Activated effector memory CD4-positive, alpha-beta T cell treated with Interleukin-2 at 50 U/mL for 16 hours (primary cell): ENCODE measurements at places on chromosomes 2 and 18.

DNA sequence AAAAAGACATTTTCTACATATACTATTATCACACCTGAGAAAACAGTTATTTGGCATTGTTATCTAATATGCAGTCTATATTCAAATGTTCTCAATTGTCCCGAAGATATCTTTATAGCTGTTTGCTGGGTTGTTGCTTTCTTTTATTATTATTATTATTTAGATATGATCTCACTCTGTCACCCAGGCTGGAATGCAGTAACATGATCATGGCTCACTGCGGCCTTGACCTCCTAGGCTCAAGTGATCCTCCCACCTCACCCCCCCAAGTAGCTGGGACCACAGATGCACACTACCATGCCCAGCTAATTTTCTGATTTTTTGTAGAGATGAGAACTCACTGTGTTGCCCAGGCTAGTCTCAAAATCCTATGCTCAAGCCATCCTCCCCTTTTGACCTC is 19.9 kb downstream of the GPATCH11 start:
- DNase-seq: no peak

GRCh38 chr2:30334762-30335363 is 103.5 kb downstream of the LBH start:
- DNase-seq: no peak

DNA sequence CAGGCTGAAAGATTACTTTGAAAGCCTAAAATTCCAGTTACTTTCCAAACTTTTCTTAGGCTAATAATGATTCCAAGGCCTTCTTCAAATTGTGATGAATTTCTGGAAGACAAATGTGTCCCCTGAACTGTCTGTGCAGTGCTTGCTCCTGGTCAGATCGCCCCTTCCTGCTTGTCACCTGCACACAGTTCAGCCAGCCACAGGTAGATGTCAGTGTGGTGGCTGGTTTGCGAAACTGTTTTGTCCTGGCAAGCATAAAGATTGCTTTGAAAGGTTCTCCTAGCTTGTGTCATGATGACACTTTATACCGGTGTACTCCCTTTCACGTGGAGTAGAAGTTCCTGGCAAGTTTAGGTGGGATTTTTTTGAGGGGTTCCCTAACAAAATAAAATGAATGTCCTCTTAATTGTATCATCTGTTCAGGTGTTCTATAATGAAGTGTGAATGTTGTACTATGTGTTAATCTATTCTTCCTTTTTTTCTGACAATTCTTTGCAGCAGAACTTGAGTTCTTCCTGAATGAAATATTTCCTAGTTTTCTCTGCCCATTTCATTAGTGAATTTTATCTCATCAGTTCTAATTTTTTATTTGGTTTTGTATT is 298.8 kb downstream of the ZNF407 start:
- DNase-seq: peak; percentile 31

- no peak for DNase-seq
These were observed 450.2 kb downstream of the TSN start for GRCh38 chr2:122205641-122206040.

- no peak for DNase-seq
These were observed 51.7 kb upstream of the ATP5MC3 start for GRCh38 chr2:175233135-175233719.
